ENCODE measurements at places on chromosomes 5 and 9. TPM values are rescaled to one million over a fixed set of nuclear protein-coding genes. Genes with fewer than 3 reads are reported as not detected.

CFAP77 gene
- not detected for total RNA-seq

MSX2 gene
- not detected for total RNA-seq

FST gene
- total RNA-seq: 1.1 TPM

SLCO6A1 gene
- not detected for total RNA-seq

CAMK4 gene
- 136 TPM for total RNA-seq

CTNNAL1 gene
- total RNA-seq: 9.5 TPM

TOR4A gene
- total RNA-seq: 2.3 TPM

MSANTD3 gene
- total RNA-seq: 12.0 TPM

ZNF608 gene
- not detected for total RNA-seq

TMEM171 gene
- not detected for total RNA-seq

PCDHB2 gene
- total RNA-seq: 0.34 TPM

CTSV gene
- total RNA-seq: not detected

ARHGEF37 gene
- 1.8 TPM for total RNA-seq

MPDZ gene
- not detected for total RNA-seq

CXCL14 gene
- total RNA-seq: not detected

GRCh38 chr5:111134087-111134486 lies 41.9 kb downstream of the WDR36 start:
- no peak for DNase-seq

DNA sequence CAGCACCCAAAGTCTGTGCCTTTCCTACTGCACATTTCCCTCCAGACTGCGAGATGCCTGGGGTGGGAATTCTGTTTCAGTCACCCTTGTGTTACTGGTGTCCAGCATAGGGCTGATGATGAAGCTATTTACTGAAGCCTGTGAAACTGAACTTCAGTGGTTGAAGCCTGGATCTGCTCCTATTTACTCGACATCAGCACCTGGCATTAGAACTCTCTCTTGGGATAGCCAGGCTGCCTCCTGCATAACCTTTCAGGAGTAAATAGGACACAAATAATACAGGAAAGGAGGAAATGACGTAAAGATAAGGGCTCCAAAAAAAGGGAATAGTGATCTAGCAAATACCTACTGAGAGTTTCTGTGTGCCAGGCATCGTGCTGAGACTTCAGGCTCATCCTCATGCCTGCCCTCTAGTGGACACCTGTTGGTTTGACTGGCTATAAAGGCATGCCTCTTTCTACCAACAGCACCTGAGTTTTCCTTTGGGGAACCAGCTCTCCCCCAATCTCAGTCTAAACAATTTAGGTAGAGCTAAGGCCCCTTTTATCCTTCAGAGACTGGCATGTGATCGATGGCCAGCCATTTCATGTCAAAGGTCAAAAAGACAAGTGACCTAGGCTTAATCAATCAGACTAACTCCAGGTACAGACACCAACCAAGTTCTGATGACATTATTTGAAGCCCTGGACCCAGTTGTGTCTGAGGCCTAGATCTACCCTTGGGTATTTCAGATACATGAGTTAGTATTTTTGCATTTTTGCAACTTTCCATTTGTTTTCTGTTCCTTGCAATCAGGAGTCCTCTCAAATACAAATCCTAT lies 192.1 kb upstream of the TRIM32 start:
- no peak for DNase-seq

- no peak for DNase-seq
These were observed 332.4 kb upstream of the BRINP1 start for GRCh38 chr9:119701651-119702050.

GRCh38 chr9:34987160-34987901 lies 2.2 kb upstream of the DNAJB5 start:
- DNase-seq: no peak

DNA sequence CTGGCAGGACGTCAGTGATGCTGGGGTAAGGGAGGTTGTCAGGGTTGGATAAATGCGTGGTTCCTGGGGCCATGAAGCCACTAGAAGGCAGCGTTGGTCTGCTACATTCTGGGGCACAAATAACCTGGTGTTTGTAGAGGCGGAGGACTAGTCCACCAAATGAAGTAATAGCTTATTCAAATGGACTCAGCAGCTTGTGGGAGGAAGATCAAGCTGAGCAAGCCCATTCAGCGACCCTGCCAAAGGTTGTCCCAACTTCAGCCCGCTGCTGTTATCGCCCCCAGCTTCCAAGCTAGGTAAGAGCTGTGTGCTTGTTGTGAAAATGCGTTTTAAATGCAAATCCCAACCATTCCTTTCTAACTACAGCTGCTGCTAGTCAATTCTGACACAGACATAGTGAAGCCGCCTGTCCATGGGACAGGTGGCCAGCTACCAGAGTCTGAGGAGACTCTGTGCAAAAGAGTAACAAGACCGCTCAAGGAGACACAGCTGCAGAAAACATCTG lies 7.6 kb upstream of the FAM240B start:
- DNase-seq: no peak

GRCh38 chr5:53923961-53924360 lies 363.5 kb downstream of the NDUFS4 start:
- DNase-seq: no peak

GRCh38 chr9:68643901-68644809 lies 60.9 kb upstream of the PIP5K1B start:
- no peak for DNase-seq

DNA sequence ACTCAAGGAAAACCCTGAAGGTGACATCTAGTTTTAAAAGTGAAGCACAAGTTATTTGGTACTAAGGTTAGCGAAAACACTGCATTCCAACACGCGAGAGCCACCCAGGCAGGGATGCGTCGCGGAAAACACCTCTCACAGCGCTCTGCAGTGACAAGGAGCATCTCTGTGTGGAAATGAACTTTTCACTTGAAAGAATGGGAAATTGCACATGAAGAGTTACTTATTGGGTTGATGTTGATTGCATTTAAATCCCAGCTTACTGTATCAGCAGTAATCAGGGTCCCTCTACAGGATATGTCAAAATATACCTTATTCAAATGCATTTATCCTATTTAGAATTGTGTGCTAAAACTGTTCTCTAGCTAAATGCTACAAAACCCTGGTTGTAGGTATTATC lies 144.4 kb downstream of the BNC2 start:
- DNase-seq: no peak

DNA sequence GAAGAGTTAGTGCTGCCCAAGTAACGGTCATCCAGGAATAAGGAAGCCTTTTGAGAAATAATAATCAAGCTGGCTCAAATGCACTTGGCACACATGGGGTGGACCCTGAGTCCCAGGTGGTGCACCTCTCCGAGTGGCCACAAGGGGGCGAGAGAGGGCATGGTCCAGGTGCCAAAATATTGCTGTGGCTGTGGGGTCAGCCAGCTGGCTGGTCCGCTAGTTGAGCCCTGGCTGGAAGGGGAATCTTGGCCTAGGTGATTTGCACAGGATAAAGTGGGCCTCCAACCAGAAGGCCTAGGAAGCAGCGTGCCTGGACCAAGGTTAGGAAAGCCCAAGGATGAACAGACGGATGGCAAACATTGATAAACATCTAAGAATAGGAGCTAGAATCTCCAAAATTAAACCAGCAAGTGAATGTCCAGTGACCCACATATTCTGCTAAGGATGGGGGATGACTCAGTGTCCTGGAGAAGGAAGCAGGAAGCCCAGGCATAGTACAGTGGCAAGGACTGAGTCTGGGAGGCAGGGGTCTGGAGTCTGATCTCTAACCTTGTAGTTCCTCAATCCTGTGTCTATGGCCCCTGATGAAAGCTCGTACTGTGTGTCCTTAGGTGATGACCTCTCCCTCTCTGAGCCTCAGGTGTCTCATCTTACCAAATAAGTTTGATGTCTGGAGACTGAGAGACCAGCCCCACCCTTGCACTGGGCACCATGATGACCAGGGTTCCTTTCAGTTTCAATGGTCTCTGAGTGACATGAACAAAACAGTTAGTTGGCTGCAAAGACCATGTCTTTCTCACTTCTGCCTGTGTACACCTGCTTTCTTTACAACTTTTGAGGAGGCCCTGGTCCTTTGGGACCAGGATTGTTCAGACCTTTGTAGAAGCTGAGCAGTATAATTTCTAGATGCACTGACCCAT lies 19.2 kb upstream of the SHB start:
- peak; percentile 48 for DNase-seq

DNA sequence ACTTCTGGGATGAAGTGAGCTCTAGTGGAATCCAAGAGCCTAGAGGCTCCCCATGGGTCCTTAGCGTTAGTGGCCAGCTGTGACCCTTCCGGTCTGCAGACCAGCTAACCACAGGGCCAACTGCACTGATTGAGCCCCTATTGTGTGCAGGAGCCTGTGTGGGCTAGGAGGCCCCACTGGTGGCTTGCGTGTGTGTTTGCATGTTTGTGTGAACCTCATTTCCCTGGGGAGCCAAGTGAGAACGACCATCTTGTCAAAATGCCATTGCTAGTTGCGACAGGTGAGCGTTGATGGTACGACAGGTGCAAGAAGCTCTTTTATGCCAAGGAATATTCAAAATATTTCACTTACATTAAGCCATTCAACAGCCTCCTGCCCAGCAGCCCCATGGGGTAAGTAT lies 44.1 kb upstream of the ANKRD33B start:
- DNase-seq: no peak

- no peak for DNase-seq
These were observed 6.2 kb downstream of the KCNV2 start for GRCh38 chr9:2723376-2724065.

DNA sequence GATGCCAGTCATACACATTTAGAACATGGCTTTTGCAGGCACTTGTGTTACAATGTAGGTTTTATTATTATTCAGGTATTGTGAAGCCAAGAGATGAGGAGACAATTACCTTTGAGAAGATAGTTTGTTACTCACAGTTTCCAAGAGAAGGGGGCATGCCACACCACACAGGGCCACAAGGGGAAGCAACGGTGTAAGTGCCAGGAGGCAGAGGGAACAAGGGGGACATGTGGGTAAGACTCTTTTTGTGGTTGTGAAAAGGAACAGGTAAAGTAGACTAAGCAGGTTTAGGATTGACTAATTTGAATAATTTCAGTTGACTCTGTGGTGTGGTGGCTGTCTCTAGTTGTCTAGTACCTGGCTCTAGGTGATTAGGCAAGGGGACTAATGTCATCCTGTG lies 191.2 kb downstream of the TRPM6 start:
- DNase-seq: no peak

GRCh38 chr5:81301271-81302015 lies at the start of gene ZCCHC9:
Gene ZCCHC9, plus strand, starts transcription at chr5:81301587. Its CDS starts 3,171 bp downstream, at chr5:81304758.
- peak; percentile 87 for DNase-seq

GRCh38 chr5:61069150-61069549 lies 93.1 kb downstream of the SMIM15 start:
- no peak for DNase-seq

- DNase-seq: no peak
These were observed 42.1 kb upstream of the MAST4 start for GRCh38 chr5:66553916-66554575.

- DNase-seq: no peak
These were observed 1088.7 kb upstream of the ARRDC3 start for GRCh38 chr5:92471861-92472260.

- DNase-seq: no peak
These were observed 657.6 kb upstream of the RIOK2 start for GRCh38 chr5:97840643-97841042.

DNA sequence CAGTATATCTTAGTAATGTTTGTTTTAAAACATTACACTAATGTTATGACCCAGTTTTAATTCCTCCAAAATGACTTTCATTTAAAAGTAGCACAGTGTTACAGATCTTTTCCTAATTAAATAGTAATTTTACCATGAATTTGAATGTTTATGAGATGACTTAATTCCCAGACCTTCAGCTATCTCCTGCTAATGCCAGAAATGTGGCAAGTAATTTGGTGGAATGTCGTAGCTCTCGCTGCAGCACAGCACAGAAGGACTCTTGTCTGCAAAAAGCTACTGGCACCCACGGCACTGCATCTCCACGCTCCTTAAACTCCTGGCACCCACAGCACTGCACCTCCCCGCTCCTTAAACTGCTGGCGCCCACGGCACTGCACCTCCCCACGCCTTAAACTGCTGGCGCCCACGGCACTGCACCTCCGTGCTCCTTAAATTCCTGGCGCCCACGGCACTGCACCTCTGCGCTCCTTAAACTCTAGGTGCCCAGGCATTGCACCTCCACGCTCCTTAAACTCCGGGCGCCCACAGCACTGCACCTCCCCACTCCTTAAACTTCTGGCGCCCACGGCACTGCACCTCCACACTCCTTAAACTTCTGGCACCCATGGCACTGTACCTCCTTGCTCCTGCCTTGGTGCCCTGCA lies 163.1 kb downstream of the CDK5RAP2 start:
- no peak for DNase-seq

Measured in naive thymus-derived CD4-positive, alpha-beta T cell (primary cell).